ENCODE measurements at places on chromosomes 4 and X. TPM values are rescaled to one million over a fixed set of nuclear protein-coding genes. Genes with fewer than 3 reads are reported as not detected.

The PRDM5 gene
- not detected for total RNA-seq

The ASB9 gene
- total RNA-seq = not detected

The RPS6KA3 gene
- 58.8 TPM for total RNA-seq

The PPP1R2C gene
- total RNA-seq = not detected

The KIF4A gene
- total RNA-seq = 19.4 TPM

The ZCCHC18 gene
- total RNA-seq = 0.76 TPM

The SMPX gene
- total RNA-seq = not detected

The ARHGEF38 gene
- total RNA-seq = not detected

- H3K27me3 ChIP-seq = no peaks in the 10 kb centered on the region
- no peaks in the 10 kb centered on the region for H3K36me3 ChIP-seq
- no peak overlapping the region for H3K27ac ChIP-seq
These were observed 15.1 kb upstream of the SYP start for GRCh38 chrX:49214996-49215526.

DNA sequence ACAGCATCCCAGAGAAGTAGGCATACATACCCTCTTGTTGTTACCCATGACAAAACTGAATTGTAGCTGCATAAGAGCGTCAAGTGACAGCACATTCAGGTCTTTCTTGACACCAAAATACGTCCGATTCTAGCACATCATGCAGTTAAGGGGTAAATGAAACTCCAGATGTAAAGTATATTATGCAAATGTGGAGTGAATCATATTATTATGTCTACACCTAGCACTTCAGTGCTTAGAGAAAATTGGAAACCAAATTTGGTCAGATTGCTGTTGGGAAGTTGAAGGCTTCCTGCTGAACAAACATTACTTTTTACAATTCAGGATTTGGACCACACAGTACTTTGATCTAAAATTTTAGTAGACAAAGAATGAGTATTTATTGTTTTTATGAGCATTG lies 24.2 kb upstream of the LEF1 start:
- H3K27ac ChIP-seq = no peak overlapping the region
- H3K36me3 ChIP-seq = no peaks in the 10 kb centered on the region
- peaks cover 19% of the 10 kb centered on the region for H3K4me1 ChIP-seq

DNA sequence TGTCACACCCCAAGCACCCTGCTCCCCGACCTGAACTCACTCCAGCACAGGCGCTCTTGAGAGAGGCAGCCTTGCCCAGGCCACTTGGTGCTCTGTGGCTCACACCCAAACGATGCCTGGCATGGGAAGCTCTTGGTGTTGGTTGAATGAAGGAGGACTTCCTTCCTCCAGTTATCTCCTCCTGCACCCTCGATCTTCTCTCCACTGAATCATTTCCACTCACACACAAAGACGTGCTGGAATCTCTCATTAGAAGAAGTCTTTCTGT lies 90.5 kb upstream of the TRIM2 start:
- no peak overlapping the region for H3K4me3 ChIP-seq
- peaks cover 9% of the 10 kb centered on the region for H3K27me3 ChIP-seq
- H3K36me3 ChIP-seq = no peaks in the 10 kb centered on the region
- no peak for DNase-seq
- no peaks in the 10 kb centered on the region for H3K4me1 ChIP-seq

DNA sequence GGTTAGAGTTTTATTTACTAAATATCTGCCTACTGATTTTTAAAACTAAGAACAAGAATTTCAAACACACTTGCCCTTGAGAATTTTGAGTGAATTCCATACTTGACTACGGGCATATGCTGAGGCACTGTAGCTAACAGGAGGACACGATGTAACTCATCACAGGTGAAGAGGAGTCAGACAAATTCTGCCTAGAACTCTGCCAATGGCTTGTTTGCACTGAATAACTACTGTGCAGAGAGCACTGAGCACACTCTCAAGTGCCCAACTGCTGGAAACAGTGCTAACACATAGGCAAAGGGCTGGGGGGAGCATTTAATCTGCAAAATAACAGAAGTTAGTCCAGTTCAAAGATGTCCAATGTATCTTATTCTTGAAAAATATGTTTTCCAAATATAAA lies 104.4 kb downstream of the WDFY3 start:
- no peaks in the 10 kb centered on the region for H3K36me3 ChIP-seq
- H3K4me1 ChIP-seq = no peaks in the 10 kb centered on the region
- no peak overlapping the region for H3K4me3 ChIP-seq
- DNase-seq = no peak

GRCh38 chr4:145251391-145251790 lies 71.0 kb upstream of the OTUD4 start:
- no peaks in the 10 kb centered on the region for H3K27me3 ChIP-seq
- H3K4me3 ChIP-seq = no peak overlapping the region
- DNase-seq = no peak
- no peaks in the 10 kb centered on the region for H3K36me3 ChIP-seq

DNA sequence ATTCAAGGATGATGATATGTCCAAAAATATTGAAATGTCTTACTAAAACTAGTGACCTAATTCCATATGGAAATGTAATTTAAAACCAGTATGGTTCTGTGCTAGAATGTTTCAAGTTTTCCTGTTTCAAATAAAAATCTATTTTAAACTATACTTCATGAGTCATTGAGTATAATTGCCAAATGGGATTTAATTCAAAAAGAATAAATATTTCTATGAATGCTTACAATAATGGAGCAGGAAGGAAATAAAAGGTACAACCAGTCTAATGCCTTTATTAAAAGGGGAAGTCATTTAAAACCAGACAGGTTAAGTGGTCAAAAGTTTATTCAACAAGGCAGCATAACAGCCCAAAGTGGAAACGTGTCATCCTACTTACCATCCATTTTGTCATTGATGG lies 2347.1 kb downstream of the PCDH7 start:
- no peaks in the 10 kb centered on the region for H3K36me3 ChIP-seq
- H3K4me1 ChIP-seq = no peaks in the 10 kb centered on the region
- no peaks in the 10 kb centered on the region for H3K27me3 ChIP-seq
- no peak overlapping the region for H3K4me3 ChIP-seq

GRCh38 chr4:26632916-26633315 lies 49.0 kb downstream of the TBC1D19 start:
- H3K27me3 ChIP-seq = no peaks in the 10 kb centered on the region
- H3K36me3 ChIP-seq = peaks cover 1% of the 10 kb centered on the region
- no peak for DNase-seq
- no peak overlapping the region for H3K4me3 ChIP-seq

- no peaks in the 10 kb centered on the region for H3K36me3 ChIP-seq
- no peak for DNase-seq
- H3K4me3 ChIP-seq = no peak overlapping the region
- H3K27me3 ChIP-seq = peaks cover 7% of the 10 kb centered on the region
- H3K4me1 ChIP-seq = peaks cover 8% of the 10 kb centered on the region
- no peak overlapping the region for H3K27ac ChIP-seq
These were observed 4.8 kb upstream of the RELL1 start for GRCh38 chr4:37690976-37691375.

GRCh38 chr4:182018691-182019090 lies 224.5 kb upstream of the TENM3 start:
- DNase-seq = no peak
- no peaks in the 10 kb centered on the region for H3K27me3 ChIP-seq
- no peak overlapping the region for H3K4me3 ChIP-seq
- no peaks in the 10 kb centered on the region for H3K4me1 ChIP-seq

GRCh38 chrX:5595570-5595969 lies 633.1 kb downstream of the NLGN4X start:
- DNase-seq = no peak
- no peak overlapping the region for H3K27ac ChIP-seq
- H3K36me3 ChIP-seq = no peaks in the 10 kb centered on the region
- no peaks in the 10 kb centered on the region for H3K27me3 ChIP-seq
- H3K4me1 ChIP-seq = no peaks in the 10 kb centered on the region

DNA sequence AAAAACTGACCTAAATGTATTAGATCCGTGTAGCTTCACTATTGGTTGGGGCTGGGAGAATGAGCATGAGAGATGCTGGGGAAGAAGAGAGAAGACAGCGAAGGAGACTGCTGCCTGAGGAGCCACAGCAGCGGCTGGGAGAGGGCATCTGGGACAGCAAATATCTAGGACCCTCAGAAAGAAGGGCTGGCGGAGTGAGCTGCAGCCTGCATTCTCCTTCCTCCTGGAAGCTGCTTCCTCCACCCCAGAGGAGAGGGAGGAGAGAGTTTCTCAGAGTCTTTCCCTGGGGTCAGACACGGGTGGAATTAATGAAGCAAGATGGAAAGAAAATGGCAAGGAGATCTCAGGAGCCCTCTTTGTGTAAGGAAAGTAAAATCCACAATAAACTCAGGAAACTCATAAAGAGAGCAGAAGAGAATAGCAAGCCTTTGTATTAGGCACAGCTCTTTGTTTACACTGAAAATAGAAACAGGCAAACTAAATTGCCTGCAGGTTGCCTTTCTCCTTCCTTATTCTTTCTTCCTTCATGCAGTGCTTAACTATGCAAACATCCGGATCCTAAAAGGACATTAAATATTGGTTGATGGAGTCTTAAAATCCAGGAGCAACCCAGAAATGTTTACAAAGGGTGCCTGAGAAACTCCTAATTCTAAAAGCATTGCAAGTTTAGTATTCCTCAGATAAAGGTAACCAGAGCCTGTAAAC lies 130.3 kb upstream of the GALNT7 start:
- DNase-seq = no peak
- no peaks in the 10 kb centered on the region for H3K36me3 ChIP-seq
- H3K27ac ChIP-seq = no peak overlapping the region
- no peaks in the 10 kb centered on the region for H3K4me1 ChIP-seq
- no peak overlapping the region for H3K4me3 ChIP-seq
- peaks cover 11% of the 10 kb centered on the region for H3K27me3 ChIP-seq

DNA sequence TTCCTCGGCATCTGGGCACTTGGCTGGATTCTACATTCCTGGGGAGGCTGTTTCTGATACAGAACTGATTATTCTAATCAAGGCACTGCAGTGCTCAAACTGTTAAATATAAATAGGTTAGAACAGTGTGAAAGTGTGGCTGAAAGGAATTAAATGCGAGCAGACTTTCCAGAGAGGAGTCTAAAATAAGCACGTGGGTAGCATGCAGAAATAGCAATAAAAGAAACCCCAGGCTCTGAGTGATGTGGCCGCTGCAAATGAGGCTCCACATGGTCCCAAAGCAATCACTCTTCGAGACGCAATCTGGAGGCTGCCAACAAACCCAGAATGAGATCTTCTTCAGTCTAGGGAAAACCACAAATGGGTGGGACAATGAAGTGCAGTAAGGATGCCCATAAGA lies 30.6 kb upstream of the MTM1 start:
- peaks cover 1% of the 10 kb centered on the region for H3K36me3 ChIP-seq
- H3K27ac ChIP-seq = no peak overlapping the region
- H3K4me3 ChIP-seq = no peak overlapping the region
- H3K27me3 ChIP-seq = peaks cover 2% of the 10 kb centered on the region
- no peaks in the 10 kb centered on the region for H3K4me1 ChIP-seq
- DNase-seq = no peak

Measured in activated T-helper 1 cell treated with anti-CD3 and anti-CD28 coated beads, Interleukin-12 subunit alpha, Interleukin-12 subunit beta, Interleukin-2, Interleukin-4 antibody, amounts not matched to agents 30 ng/mL and 10 ng/mL and 1 ng/mL, durations not matched to agents 14 hours and 24 hours and 36 hours (primary cell).